ENCODE measurements at places on chromosomes 12 and 14.

DNA sequence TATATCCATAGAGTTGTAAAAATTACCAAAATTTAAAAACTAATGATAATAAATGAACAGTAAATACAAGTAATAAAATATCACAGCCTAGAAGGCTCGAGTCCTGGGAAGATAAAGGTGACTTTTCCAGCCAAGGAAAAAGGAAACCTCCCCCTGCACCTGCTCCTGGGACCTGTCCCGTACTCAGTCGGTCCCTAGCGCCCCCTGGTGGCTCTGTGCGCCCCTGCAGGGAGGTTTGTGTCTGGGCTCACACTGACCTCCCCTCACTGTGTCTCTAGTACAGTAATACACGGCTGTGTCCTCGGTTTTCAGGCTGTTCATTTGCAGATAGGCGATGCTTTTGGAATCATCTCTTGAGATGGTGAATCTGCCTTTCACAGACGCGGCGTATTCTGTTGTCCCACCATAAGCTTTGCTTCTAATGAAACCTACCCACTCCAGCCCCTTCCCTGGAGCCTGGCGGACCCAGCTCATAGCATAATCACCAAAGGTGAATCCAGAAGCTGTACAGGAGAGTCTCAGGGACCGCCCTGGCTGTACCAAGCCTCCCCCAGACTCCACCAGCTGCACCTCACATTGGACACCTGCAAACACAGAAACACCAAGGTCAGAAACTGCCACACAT is 1030.4 kb downstream of the TMEM121 start:
- DNase-seq = peak; percentile 37

GRCh38 chr12:53225635-53226424 is 6.2 kb downstream of the RARG start:
- DNase-seq = no peak

DNA sequence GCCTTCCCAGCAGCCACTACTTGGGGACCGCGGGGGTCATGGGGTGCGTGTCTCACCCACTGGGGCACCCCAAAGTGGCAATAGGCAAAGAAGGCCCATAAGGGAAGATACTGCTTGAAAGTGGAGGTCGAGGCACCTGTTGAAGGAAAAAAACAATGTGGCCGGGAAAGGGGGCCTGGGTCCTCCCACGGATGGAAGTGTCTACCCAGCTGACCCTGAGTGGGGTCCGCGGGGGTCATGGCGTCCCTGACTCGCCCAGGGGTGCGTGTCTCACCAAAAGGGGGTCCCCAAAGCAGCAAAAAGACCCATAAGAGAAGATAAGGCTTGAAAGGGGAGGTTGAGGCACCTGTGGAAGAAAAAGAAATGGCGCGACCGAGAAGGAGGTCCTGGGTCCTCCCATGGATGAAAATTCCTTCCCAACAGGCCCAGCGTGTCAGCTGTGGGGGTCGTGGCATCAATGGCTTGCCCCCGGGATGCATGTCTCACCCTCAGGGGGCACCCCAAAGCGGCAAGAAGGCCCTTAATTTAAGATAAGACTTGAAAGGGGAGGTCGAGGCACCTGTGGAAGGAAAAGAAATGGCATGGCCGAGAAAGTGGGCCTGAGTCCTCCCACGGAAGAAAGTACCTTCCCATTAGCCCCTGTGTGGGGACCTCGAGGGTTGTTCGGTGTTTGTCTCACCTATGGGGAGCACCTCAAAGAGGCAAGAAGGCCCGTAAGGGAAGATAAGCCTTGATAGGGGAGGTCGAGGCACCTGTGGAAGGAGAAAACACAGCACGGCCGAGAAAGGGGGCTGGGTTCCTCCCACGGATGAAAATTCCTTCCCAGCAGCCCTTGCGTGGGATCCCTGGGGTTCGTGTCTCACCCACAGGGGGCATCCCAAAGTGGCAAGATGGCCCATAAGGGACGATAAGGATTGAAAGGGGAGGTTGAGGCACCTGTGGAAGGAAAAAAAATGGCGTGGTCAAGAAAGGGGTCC is 266.0 kb downstream of the ALG10 start:
- DNase-seq = no peak

DNA sequence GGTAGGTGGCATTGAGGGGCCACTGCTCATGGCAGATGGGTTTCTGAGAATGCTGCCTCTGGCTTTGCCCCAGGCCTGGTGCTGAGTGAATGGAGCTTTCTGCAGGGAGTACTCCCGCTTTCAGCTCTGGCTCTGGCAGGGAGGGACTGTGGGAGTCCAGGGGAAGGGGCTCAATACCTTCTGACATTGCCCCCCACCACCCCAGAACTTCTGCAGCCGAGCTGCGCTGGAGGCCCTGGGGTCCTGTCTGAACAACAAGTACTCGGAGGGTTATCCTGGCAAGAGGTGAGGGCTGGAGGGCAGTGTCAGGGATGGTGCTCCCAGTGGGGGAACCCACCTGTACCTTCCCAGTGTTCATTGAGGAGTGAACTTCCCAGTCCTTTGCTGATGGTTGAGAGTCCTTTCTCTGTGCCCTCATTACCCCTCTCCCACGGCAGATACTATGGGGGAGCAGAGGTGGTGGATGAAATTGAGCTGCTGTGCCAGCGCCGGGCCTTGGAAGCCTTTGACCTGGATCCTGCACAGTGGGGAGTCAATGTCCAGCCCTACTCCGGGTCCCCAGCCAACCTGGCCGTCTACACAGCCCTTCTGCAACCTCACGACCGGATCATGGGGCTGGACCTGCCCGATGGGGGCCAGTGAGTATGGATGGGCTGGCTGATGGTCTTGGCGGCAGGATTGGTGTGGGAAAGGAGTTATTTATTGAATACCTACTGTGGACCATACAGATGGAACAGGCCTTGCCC is 1.9 kb downstream of the SHMT2 start:
- DNase-seq = no peak

DNA sequence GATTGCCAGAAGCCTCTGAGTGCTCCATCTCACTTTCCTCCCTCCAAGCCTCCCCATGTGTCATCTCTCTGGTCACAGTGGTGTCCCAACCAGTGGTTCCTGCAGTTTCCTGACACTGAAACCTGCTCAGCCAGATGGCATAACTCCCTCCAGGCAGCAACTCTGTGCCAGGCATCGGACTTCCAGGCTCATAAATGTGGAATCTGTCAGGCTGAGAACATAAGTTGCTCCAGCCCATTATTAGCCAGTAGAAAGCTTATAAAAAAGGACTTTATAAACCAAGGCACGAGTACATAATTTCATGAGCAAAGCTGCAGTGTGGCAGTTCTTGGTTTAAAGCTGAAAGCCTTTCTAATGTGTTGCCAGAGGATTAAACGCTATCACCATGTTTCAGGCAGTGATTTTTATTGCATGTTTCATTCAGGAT is 194.3 kb downstream of the DACT1 start:
- DNase-seq = no peak

DNA sequence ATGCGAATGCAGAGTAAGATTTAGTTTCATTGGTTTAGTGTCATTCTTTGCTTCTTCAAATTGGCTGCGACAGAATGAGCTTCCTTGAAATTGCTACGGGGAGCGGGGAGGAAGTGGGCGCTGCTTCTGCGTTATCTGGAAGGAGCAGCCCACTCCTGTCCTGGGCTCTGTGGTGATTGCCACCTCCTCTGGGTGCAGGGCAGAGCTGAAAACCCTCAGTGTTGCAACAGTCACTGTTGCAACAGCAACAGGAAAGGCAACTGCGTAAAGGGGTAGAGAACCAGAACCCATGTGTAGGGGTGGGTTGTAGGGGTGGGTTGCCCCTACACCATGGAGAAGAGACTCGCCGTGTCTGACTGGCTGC is 57.7 kb downstream of the MAX start:
- no peak for DNase-seq

- no peak for DNase-seq
These were observed 135.3 kb downstream of the OTOGL start for GRCh38 chr12:80234667-80235066.

DNA sequence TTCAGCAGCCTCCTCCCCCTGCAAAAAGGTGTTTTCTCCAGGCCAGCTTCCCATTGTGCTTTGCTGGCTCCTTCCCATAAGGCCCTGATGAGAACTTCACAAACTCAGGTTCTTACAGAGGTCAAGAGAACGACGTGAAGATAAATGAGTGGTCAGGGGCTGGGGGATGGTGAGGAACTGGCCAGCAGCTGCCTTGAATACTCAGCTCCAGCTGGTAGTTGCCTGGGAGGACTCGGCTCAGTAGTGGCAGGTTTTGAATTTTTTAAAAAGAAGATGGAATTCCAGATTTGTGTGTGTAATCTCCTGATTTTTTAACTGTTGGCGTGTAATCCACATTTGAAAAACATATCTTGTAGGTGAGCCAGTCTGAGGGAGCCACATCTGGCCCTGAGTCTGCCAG is 5.9 kb downstream of the DDX55 start:
- DNase-seq = no peak

GRCh38 chr14:65961004-65961403 is 525.2 kb upstream of the CCDC196 start:
- DNase-seq = peak; percentile 57

GRCh38 chr12:19203539-19204506 is 74.3 kb downstream of the PLEKHA5 start:
- no peak for DNase-seq

Measured in GM13976 (cell line).